ENCODE measurements at places on chromosomes 5 and 9.

DNA sequence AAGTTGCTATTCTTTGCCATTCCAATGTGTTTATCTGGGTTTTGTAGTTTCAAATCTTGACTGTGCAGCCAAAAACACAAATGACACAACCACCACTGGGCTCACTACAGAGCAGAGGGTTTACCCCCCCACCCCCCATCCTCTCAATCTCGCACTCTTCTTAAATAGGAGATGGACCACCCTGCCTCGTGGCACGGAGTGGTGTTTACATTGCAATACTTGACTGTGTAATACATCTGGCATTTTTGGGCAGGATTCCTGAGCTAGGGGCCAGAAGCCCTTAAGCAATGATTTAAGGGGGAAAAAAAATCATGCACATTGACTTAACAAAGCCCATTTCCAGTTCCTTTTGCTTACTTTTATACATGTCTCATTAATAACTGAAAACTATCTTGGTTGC, 19.0 kb downstream of the PTCH1 start:
- ATAC-seq = no peak

DNA sequence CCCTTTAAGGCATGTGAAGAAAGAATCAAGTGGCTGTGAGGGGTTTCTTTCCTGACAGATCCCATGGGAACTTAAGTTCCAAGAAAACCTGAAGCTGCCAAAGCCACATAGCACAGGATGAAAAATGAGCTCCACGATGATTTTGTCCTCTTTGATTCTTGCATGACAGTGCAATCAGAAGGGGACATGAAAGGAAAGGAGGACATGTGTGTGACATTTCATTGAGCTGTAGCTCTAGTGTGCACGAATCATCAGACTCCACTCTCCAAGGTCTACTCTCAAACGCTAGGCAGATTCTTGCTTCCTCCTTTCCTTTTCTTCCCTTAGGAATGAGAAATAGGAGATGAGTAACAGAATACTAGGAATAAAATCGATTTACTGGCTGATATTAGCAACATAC, 142.0 kb downstream of the ZNF608 start:
- no peak for ATAC-seq

GRCh38 chr9:114729706-114730105, 47.7 kb upstream of the TEX48 start:
- ATAC-seq = no peak

GRCh38 chr5:36397901-36398536, 96.3 kb upstream of the RANBP3L start:
- no peak for ATAC-seq

DNA sequence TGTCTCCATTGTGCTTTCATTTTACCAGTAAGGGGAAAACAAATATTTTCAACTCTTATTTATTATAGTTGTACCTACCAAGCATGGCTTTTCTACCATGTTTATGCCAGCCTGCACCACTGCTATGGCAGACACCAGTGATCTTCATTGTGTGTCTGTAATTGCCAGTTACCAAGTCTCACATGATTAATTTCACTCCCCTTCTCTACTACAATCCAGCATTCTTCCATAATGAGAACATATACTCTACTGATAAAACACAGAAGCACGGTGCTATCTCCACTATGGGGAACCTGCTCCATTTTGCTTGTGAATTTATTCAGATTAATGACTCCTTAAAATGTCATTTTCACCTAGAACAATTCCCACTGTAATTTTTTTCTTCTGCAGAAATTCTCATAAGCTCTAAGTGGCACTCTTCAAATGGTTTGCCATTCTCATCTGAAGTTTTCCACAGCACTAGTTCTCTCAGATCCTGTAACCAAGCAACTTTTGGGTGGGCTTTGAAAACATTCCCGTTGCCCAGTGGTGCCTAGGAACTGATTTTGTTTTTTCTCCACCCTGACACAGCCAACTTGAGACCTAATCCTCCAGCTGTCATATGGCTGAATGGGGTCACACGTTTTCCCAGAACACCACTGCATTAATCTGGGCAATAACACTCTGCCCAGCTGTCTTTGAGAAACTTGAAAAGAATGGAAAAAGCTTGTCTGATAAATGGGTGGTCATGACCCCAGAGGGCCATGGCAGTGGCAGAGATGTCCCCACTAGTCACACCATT, 222.7 kb upstream of the RASEF start:
- no peak for ATAC-seq

DNA sequence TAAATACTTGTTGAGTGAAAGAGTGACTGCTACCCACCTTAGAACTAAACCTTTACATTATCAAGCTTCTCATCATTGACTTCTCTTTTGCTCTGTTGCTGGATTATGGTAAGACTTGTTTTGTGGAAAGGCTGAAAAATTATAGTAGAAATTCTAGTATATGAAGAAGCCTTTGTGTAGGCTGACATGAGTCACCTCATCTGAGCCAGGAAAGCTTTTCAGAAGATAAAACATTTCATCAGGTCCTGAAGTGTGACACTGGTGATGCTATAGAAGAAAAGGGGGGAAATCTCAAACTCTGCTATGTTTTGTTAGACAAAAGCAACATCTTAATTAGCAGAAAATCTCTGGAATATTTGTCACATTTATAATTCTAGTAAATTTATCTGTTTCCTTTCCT, 18.4 kb upstream of the SLC44A1 start:
- ATAC-seq = no peak

GRCh38 chr9:128611600-128612394, 44.9 kb downstream of the DYNC2I2 start:
- no peak for ATAC-seq

GRCh38 chr9:6978591-6978990, 220.8 kb downstream of the KDM4C start:
- no peak for ATAC-seq

DNA sequence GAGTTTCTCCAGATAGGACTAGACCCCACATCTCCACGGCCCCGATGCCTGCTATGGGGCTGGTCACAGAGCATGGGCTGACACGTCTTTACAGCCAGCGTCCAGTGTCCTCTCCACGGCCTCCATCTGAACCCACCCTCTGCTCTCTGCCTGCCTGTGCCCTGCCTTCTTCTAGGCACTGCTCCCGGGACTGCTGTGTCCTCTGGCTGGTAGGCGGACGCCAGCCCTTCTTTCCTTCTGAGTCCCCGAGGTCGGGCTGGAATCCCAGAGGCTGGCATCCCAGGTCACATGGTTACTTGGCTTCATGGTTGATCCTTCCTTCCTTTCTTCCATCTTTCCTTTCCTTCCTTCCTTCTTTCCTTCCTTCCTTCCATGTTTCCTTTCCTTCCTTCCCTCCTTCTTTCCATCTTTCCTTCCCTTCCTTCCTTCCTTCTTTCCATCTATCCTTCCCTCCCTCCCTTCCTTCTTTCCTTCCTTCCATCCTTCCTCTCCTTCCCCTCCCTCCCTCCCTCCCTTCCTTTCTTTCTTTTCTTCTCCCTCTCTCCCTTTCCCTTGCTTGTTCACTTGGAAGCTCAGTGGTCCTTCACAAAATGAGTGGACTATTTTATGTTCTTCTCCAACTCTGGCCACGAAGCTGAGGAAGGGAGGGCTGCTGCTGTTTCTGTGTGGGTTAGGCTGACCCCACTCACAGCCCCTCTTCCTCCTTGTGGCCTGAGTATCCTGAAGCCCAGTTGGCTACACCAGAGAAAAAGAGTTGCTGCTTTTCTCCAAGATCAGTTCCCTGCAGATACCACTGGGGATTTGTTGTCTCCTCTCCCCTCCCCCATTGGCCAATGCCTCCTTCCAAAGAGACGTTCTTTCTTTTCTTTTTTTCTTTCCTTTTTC, 66.8 kb upstream of the NEURL1B start:
- no peak for ATAC-seq

DNA sequence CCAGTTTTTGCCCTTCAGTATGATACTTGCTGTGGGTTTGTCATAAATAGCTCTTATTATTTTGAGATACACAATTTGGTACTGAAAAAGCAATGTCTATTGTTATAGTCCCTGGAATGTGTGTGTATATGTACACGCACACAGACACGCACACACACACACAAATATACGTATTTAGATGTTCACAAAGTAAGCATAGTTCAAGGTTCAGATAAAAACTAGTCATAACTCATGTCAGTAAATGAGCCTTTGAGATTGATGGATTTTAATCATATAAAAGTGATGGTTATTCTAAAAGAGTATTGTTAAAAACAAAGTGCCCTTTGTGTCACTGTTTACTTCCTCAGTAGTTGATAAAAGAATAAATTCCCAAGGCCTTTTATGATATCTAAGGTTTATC, 147.3 kb downstream of the PARP8 start:
- ATAC-seq = no peak

DNA sequence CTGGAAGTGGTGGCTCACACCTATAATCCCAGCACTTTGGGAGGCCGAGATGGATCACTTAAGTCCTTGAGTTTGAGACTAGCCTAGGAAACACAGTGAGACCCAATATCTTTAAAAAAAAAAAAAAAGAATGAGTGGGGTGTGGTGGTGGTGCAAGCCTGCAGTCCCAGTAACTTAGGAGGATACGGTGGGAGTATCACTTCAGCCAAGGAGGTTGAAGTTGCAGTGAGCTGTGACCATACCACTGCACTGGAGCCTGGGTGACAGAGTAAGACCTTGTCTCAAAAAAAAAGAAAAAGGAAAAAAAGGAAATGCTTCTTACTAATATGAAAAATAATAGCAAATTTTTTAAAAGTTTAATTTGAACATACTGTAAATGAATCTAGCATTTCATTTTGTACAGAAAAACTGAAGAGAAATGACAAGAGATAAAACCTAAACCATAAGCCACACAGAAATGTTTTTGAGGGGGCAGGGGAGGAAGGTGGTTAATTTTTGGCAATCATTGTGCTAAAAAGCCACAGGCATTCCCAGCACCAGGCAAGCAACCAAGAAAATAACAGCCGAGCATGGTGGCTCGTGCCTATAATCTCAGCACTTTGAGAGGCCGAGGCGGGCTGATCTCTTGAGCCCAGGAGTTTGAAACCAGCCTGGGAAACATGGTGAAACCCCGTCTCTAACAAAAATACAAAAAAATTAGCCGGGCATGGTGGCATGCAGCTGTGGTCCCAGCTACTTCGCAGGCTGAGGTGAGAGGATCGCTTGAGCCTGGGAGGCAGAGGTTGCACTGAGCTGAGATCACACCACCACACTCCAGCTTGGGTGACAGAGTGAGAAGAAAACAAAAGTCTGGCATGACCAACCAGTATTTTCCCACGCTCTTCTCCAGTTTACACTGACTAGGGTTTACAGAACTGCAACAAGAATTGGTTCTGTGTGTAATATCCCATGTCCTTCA, 114.5 kb upstream of the NR5A1 start:
- no peak for ATAC-seq

GRCh38 chr9:136399176-136400037, 563 bp downstream of the SNAPC4 start:
- ATAC-seq = peak; percentile 18

DNA sequence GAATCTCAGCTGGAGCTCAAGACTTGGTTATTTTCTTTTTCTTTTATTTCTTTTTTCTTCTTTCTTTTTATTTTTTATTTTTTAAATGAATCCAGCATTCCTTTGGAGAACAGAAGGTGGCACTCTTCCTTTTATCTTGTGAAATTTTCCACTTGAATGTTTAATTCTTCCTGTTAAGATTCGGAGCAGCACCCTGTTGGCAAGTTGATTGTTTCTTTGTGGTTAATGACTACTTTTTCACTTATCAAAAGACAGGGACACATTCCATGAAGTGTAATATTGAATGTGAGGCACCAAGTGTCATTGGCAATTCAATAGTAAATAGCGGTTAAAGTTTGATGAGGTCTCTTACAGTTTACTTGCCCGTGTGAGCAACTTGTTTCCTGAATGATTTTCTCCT, 240.5 kb upstream of the CHD1 start:
- ATAC-seq = no peak

- ATAC-seq = no peak
These were observed 1587.6 kb upstream of the C9orf72 start for GRCh38 chr9:29160763-29161353.

GRCh38 chr5:62920856-62921255, 342.2 kb downstream of the LRRC70 start:
- ATAC-seq = no peak

- ATAC-seq = no peak
These were observed 77.4 kb downstream of the PHF2 start for GRCh38 chr9:93653760-93654159.

- ATAC-seq = no peak
These were observed 81.6 kb downstream of the NDUFS4 start for GRCh38 chr5:53642061-53642460.

DNA sequence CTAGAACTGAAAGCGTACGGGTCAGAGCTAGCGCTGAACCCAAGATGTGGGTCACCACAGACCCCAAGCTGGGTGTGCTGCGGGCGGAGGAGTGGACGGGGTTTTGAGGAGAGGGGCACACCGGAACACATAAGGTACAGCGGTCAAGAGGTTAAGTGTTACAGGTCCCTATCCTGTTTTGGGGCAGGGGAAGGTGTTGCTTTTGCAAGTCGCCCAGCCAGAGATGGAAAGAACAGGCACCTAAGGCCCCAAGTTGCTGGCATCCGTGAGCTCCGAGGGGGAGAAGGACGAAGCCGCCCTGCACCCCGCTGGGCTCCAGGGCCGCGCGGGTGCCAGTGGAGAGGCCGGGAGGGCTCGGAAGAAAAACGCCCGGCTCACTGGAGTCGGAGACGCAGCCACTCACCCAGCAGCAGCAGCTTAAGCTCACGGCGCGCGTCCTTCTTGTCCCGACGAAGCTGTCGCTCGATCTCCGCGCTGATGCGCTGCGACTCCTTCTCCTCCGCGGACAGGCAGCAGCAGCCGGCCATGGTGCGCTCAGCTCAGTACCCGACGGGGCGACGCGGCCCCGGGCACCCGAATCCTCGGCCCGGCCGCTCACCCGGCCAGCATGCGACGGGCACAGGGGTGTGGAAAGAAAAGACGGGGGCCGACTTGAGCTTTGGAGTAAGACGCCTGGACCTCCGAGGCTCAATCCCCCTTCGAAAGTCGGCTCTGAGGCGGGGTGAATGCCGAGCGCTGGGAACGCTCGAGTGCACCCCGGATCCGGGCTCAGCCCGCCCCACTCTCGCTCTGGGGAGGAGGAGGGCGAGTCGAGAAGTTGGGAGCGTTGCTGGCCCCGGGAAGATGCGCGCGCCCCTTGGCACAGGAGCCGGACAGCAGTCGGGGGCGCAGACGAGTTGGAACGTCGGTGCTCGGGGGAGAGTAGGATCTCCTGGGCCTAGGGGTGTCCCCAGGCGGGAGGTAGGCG, 572 bp downstream of the GNA14 start:
- ATAC-seq = peak; percentile 10

GRCh38 chr9:129594632-129595031, 26.3 kb downstream of the C9orf50 start:
- ATAC-seq = no peak

GRCh38 chr5:73355108-73355507, 93.5 kb downstream of the FOXD1 start:
- no peak for ATAC-seq

DNA sequence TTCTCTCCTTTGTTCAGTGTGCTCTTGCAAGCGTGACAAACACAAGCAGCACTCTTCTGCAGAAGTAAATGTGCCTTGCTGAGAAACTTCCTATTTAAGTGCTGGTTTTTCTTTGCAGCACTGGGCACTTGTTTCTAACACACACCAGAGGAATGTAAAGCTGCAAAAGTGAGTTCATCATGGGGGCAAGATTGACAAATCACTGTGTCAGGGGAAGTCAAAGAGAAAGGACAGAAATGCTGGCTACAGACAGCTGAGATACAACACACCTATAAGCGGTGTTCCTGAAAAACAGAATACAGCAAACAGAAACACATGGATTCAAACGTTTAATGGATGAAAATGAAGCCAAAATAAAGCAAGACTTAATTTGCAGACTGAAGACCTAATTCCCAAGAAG, 19.6 kb downstream of the ROR2 start:
- no peak for ATAC-seq

Data from activated CD4-positive, CD25-positive, alpha-beta regulatory T cell treated with anti-CD3 and anti-CD28 coated beads, Interleukin-2, amount 50 U/mL, for 24 hours (primary cell).